ENCODE measurements at places on chromosomes 11 and 22.

- no peak for DNase-seq
Measured at GRCh38 chr11:837189-837989, 4.6 kb downstream of the CD151 start.

DNA sequence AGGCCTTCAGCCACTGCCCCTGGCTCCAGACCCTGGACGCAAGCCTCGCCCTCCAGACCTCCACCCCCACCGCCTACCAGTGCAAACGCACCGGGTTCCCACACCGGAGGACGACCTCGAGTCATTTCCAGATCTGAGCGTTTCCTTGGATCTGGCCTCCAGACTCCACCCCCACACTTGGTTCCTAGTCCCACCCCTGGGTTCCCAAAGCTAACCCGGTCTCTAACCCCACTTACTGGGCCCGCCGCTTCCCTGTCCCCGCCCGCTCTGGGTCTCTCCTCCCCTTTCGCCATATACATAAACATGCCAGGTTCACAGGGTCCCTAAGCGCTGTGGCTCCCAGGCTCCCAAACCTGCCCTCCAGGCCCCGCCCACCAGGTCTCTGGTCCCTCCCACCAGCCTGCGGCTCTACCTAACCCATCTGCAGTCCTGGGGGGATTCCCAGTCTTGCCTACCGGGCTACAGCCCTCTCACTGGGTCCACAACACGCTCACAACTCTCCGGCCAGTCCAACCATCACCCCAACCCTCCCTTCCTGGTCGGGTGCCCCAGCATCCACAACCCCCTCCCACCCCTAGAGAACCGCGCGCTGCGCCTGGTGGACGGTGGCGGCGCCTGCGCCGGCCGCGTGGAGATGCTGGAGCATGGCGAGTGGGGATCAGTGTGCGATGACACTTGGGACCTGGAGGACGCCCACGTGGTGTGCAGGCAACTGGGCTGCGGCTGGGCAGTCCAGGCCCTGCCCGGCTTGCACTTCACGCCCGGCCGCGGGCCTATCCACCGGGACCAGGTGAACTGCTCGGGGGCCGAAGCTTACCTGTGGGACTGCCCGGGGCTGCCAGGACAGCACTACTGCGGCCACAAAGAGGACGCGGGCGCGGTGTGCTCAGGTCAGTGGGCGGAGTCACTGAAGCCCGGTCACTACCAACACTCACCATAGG is 36.7 kb downstream of the CD6 start:
- no peak for DNase-seq

DNA sequence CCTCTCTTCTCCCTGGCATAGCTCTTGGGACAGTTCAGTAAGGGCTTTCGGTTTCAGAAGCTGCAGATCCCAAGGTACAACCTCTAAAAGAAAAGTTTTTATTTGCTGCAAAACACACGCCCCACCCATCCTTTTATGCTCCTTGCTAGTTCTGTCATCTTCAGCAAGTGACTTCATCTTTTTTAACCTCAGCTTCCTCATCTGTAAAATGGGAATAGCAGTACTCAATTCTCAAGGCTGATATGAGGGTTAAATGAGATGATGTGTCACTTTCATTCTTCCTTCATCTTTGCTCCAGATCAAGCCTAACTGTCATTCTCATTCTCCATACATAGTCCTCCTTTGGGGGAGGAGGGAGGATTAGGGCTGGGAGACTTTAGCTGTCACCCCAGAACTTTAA is 90.0 kb upstream of the ALX4 start:
- no peak for DNase-seq

GRCh38 chr11:126308271-126308671 is 4.4 kb downstream of the DCPS start:
- no peak for DNase-seq

DNA sequence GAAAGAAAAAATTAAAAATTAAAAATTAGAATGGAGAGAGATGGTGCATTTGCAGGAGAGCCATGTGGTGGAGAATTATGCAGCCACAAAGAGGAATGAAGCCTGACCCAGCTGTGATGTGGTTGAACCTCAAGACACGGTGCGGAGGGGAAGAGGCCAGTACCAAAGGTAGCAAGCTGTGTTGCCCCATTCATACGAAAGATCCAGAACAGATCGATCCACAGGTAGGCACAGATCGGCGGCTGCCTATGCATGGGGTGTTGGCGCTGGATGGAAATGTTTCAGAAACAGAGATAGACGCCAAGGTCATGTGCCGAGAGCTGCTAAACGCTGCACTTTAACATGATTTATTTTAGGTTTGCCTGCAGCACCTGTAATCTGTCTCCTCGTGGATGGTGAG is 992.3 kb downstream of the BRD1 start:
- no peak for DNase-seq

DNA sequence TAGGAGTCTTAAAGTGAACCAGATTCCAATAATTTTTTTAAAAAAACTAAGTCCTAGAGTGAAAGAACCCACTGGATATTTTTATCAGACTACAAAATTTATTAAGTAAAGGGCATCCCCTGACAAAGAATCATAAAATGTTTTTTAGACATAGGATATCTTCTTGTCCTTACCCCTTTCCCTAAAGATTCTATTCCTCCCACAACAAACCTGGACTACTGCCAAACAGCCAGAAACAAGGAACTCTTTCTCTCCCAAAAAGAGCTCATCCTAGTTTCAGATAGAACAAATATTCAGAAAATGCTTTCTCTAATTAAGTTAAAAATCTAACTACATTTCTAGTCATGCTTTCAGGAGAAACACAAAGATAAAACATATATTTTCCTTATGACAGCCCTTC is 327.1 kb downstream of the FAM181B start:
- DNase-seq, result no peak

DNA sequence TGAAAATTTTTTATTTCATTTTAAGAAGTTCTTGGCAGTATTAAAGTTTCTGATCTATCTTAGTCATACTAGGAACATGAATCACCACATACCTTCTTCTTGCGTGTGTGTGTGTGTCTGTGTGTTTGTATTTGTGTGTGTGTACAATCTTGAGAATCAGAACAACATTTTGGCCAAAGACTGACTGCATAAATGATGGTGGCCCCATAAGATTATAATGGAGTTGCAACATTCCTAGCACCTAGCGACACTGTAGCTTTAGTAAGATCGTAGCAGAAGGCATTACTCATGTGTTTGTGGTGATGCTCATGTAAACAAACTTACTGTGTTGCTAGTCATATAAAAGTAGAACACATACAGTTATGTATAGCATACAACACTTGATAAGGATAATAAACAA is 205.4 kb downstream of the FAM76B start:
- no peak for DNase-seq

Data from activated effector memory CD4-positive, alpha-beta T cell treated with Interleukin-2 at 50 U/mL for 16 hours (primary cell).